Hematopoietic multipotent progenitor cell (in vitro differentiated cells): ENCODE measurements at places on chromosomes 3 and 15. TPM values are rescaled to one million over a fixed set of nuclear protein-coding genes. Genes with fewer than 3 reads are reported as not detected.
A peak's percentile ranks its signal among the peaks of the same experiment; 100 is the strongest.

DNA sequence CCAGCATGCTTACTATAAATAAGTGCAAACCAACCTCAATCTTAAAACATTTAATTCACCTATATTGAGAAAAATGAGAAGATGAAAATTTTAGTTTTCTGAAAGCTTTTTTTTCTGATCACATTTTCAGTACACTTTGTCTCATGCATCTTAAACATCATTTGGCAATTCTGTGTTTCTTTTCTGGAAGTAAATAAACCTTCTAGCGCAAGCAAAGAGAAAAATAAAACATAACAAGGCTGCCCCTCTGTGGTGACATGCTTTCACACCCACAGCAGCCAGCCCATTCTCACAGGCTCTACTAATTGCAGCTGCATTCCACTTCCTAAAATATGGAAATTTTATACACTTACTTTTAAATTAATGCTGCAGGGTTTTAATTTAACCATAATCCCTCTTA, 90.1 kb downstream of the NEK10 start:
- no peak for DNase-seq

The TRA2B gene
- total RNA-seq: 318 TPM

DNA sequence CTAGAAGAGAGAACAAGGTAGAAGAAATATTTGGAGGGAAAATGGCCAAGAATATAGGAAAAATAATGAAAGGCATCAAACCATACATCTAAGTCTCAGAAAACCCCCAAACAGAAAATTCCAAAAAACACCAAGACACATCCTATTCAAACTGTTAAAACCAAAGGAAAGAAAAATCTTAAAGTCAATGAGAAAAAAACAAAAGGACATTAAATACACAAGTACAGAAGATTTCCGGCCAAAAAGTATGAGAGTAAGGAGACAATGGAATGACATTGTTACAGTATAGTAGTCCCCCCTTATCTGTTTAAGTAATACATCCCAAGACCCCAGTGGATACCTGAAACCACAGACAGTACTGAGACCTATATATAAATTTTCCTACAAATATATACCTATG, 18.8 kb downstream of the CLASP2 start:
- DNase-seq: no peak

GRCh38 chr3:59444294-59444671, 394.5 kb upstream of the CFAP20DC start:
- DNase-seq: no peak

- DNase-seq: no peak
These were observed 254.7 kb downstream of the NR1D2 start for GRCh38 chr3:24199775-24200247.

The CCR1 gene
- total RNA-seq: 1.3 TPM

- DNase-seq: peak; percentile 50
These were observed 90.2 kb downstream of the ANP32A start for GRCh38 chr15:68730471-68730919.

The GUCA1C gene
- not detected for total RNA-seq

The SCG5 gene
- total RNA-seq: 0.27 TPM

DNA sequence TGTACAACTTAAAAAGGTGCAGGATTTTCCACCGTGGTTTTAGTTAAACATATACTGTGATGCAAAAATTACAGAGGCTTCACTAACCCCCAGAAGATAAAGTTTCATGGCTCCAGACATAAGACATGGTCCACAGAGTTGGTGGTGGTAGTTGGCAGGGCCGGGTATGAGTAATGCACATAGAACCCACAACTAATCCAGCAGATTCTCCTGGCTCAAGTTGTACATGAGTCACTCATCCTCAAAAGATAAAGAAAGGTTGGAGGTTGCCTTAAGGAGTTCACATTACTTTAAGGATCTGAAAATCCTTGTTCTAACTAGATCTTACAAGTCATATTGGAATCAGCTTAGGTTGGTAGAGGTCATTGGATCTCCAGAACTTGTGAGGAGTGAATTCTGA, 98.3 kb upstream of the ZBTB20 start:
- no peak for DNase-seq

The SLC22A14 gene
- total RNA-seq: under 0.01 TPM

DNA sequence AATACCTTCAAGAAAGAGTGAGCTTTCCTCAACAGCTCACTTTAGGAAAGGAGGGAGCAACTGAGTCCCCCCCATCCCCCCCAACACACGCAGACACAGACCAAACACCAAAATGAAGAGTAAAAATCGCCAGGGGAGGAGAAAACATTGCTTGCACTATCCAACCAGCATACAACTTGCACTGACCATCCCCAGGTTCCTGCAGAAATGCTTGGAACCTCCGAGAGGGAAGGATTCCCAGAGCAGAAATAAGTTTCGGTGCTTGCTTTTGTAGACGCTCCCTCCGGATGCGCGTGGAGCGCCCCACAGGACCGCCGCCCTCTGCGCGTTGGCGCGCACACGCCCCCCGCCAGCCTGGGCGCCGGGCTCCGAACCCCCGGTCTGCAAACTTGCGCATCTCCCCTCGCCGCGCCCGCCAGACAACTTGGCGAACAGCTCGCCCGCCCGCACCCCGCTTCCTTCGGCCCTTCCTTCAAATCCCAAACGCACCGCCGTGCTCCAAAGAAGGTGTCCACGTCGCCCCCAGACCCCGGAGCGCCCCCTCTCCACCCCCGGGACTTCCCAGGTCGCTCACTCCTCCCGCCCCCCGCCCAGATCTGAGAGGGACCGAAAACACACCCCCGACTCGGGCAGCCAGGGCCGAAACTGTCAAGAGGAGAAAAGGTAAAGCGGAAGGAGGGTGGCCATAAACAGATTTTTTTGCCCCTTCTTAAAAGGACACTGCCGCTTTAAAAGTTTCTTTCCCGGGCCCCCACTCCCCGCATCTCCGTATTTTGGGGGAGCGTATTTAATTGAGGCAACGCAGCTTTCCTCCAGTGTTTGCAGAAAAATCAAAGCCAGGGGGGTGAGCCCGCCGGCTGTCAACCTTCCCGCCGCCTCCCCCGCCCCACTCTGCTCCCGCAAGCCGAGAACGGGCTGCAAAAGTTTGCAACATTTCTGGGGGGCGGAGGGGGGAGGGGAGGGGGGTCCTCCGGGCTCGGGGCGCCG, 859 bp downstream of the RORA start:
- DNase-seq: peak; percentile 6

- no peak for DNase-seq
These were observed 60.4 kb downstream of the PLAAT1 start for GRCh38 chr3:193301433-193301832.

The TPRG1 gene
- under 0.01 TPM for total RNA-seq

The SNRPN gene
- 74.9 TPM for total RNA-seq

The NRG4 gene
- 0.54 TPM for total RNA-seq

The NEK10 gene
- total RNA-seq: 1.3 TPM

The ZNF662 gene
- 7.3 TPM for total RNA-seq

GRCh38 chr3:17891139-17891856, 148.9 kb upstream of the TBC1D5 start:
- no peak for DNase-seq

- no peak for DNase-seq
These were observed 45.3 kb upstream of the MAGEF1 start for GRCh38 chr3:184757022-184757651.

DNA sequence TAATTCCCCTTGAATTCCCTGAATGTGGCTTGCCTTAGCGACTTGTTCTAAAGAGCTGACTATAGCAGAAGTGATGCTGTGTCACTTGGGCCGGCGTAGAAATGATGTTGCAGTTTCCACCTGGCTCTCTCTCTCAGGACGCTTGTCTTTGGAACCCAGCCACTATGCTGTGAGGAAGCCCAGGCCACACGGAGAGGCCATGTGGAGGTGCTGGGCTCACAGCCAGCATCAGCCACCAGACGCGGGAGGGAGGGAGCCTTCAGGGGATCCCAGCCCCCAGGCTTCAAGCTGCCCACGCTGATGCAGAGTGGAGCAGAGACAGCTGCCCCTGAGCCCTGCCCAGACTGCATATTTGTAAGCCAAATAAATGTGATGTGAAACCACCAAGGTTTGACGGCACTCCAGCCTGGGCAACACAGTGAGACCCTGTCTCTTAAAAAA, 18.6 kb downstream of the RNU5B-1 start:
- peak; percentile 98 for DNase-seq

GRCh38 chr3:66052721-66053549, 14.2 kb upstream of the MAGI1 start:
- DNase-seq: no peak

GRCh38 chr3:88584451-88584850, 434.7 kb downstream of the C3orf38 start:
- DNase-seq: no peak

DNA sequence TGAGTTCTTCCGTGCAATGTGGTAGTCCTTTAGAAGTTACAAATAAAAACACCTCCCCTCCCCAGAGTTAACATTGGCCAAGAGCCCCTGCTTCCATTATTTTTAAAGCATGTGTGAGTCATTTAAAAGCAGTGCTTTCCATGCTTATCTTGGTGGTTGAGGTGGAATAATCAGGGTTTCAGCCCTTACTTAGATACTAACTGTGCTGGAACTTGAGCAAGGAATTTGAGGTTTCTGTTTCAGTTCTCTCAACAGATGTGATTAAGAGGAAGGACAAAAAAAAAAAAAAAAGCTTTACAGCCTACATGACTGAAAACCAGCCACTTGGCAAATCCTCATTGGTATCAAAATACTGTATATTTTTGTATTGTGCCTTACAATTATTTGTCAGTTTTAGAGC, 64.5 kb downstream of the CGNL1 start:
- DNase-seq: no peak

DNA sequence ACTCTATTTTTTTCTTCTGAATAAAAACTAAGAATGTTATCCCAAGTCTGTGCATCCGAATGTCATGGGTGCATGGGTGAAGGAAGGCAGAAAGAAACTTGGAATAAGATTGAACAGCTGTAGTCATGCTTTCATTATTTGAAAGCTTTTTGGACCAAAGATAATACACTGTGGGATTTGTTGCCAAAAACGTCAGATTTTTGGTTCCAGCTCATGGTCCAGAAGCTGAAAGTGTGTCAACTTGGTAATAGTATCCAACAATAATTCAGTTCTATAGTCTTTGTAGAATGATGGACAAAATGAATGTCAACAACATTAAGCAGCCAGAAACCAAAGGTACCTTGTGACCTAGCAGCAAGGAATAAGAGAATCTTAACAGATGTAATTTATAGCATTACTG, 327.9 kb upstream of the ADAMTS9 start:
- DNase-seq: no peak

The TRIM42 gene
- total RNA-seq: not detected

DNA sequence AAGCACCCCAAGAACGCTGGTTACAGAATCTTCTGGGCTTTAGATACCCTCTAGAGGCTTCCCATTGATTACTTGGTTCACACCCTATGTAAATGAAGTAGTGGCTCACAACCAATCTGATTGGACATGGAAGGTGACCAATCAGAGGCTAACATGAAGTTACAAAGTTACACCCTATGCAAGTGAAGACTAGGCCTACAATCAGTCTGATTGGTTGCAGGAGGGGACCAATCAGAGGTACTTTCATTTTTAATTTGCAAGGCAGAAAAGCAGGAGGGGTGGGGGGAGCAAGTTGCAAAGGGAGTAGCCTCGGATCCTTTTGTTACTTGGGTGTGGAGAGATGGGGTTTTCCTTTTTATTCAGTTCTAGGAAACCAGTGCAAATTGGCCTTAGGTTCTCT, 11.1 kb upstream of the RTP2 start:
- DNase-seq: peak; percentile 15

The LARP6 gene
- total RNA-seq: 1.3 TPM

The CYP8B1 gene
- not detected for total RNA-seq

The GPR15 gene
- not detected for total RNA-seq

DNA sequence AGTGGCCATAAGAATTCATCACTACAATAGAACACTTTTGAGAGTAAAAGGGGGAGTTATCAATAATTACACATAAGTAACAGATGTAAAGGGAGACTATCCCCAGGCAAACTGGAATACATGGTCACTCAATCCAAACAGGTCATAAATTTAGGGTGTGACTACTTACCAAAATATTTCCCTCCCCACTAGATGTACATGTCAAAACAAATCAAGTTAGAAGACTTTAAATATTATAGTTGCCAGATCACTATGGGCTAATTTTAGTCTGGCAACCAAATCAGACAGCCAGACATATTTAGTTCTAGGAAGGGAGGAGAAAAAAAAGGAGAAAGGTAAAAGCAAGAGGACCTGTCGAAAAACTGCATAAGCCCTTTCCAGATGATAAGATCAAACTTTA, 23.1 kb downstream of the SLC24A5 start:
- DNase-seq: no peak

DNA sequence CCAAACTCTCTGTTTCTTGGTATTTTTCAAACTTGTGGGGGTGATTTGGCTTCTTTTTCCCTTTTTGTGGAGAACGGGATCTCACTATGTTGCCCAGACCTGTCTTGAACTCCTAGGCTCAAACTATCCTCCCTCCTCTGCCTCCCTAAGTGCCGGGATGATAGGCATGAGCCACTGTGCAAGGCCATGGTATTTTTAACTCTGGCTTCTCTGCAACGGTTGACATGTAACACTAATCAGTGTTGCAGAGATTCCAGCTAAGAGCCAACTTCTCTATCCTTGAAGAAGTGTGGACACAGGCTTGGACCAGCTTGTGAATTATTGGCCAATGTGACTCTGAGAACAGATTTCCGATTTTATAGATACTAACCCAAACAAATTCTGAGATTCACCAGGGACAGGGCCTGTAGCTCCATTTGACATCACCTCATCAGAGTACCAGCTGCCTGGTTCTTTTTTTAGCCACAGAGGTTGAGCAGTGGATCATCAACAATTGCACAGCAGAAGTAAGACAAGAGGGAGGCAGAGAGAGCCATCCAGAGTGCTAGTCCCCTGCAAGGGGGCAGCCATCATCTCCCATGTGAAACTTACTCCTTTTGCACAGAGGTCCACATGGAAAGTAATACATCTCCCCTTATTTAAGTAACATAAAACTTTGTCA, 98.1 kb upstream of the SYNPR start:
- DNase-seq: no peak

GRCh38 chr15:68059630-68060029, 5.5 kb downstream of the PIAS1 start:
- no peak for DNase-seq

The TNFAIP8L3 gene
- total RNA-seq: not detected

DNA sequence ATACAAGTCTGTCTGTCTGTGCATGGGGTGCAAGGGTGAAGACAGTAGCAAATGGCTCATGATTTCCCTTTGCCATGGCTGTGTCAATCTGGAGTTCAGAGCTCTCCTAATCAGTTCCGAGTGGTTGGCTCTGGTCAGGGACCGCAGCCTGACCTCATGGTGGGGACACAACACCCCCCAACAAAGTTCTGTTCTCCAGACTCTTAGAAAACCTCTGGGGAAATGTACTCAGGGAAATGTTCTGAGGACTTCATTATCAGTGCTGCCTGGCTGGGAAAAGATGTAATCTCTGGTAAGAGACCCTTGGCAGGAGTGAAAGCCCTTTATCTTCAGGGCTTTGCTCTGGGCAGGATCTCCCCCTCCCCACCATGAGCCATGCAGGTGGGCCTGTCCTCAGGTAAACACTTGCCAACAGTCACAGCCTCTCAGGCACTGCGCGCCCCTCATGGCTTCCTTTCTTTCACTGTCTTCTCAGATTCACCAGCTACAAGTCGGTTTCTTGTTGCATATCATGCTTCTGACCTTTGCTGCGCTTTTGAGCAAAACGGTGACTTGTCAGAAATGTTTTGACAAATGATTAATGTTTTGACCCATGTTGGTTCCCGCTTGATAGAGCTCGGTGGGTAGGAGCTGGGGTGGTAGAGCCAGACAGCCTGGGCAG, 95.5 kb downstream of the ST6GAL1 start:
- no peak for DNase-seq

The SEMA3G gene
- 0.54 TPM for total RNA-seq

The EMC7 gene
- total RNA-seq: 8.9 TPM

- DNase-seq: no peak
These were observed 64.1 kb upstream of the KBTBD8 start for GRCh38 chr3:66934041-66934440.

GRCh38 chr15:67199881-67200763, 54.3 kb downstream of the AAGAB start:
- DNase-seq: no peak

The CRTC3 gene
- 17.2 TPM for total RNA-seq

The EPHB1 gene
- total RNA-seq: under 0.01 TPM
